ENCODE measurements at places on chromosomes 3 and 15. TPM values are rescaled to one million over a fixed set of nuclear protein-coding genes. Genes with fewer than 3 reads are reported as not detected.

The CHMP2B gene
- 54.3 TPM for total RNA-seq

The APPL1 gene
- 30.8 TPM for total RNA-seq

The GATM gene
- total RNA-seq = 3.1 TPM

The CHRD gene
- total RNA-seq = 8.0 TPM

The ADGRG7 gene
- total RNA-seq = not detected

The KLF15 gene
- 3.3 TPM for total RNA-seq

The EFHB gene
- 0.30 TPM for total RNA-seq

The ARHGAP31 gene
- total RNA-seq = 0.93 TPM

The CPNE4 gene
- not detected for total RNA-seq
